ENCODE measurements at places on chromosomes 6 and 20.

GRCh38 chr6:69696273-69696672 is 100.5 kb downstream of the LMBRD1 start:
- no peak for DNase-seq

DNA sequence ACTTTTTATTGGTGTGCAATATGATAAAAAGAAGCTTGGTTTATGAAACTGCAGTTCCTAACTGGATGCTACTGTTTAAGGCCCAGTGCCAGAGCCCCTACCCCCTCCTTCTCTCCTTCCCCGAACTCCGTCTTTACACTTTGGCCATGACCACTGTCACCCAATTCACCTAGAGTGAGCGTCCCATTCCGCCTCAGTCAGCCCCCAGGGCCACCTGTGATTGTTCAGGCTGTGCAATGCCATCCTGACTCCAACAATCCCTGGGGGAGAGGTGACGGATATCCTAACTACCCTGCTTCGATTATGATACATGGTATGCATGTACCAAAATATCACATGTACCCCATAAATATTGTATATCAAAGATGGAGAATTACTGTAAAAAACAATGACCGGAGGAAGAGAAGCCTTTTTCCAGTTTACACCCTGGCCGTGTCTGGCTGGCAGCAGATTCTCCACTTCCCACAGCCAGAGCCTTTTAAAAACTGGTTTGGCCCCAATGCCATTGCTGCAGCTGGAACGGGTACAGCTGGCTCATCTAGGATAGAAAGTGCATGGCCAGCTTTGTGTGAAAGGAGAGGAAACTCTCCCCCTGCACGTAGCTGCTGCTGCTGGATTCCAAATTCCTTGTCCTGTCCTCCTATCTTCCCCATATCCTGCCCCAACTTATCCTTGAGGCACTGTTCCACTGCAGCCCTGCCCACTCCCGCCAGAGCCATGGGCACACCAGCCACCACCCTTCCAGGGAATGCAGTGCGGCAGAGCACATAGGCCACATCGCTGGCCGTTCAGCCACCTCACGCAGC is 99.7 kb downstream of the JPH2 start:
- no peak for DNase-seq

- no peak for DNase-seq
Observed at GRCh38 chr6:162715601-162716000, 12.0 kb downstream of the PRKN start.

GRCh38 chr6:10809098-10809497 is 29.2 kb downstream of the MAK start:
- DNase-seq: no peak

GRCh38 chr6:127471379-127472255 is 12.4 kb upstream of the KIAA0408 start:
- DNase-seq: no peak

DNA sequence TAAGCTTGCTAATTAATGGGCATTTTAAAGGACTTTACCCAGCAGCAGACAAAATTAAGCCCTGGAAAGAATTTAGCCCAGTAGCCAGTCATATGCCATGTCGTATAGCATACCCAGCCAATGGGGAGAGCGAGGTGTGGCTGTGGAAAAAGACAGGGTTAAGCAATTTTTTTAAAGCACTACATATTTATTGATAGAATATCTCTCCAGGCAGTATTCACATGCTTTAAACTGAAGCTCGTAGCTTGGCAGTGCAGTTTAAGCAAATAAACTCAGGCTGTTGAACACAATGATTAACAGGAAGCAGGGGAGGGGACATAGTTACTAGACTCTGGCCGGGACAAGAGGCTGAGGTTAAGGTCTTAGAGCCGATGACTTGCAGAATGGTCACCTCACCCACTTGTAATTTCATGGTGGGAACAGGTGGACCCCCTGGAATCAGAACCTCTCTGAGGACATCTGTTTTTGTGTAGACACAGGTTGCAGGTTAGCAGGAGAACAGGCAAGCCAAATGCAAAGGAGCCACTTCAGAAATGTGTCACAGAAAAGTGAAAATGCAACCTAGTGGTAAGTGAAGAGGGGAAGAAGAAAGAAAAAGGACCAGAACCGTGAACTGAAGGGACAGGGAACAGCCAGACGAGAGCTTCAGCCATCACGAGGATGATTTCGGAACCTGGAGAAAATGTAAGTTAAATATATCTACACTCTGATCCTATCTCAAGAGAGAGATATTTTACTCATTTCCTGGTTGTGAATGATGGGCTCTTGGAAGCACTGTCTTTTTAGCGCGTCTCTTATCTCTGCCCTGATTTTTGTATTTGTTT is 7.2 kb downstream of the GCNT2 start:
- DNase-seq: no peak

DNA sequence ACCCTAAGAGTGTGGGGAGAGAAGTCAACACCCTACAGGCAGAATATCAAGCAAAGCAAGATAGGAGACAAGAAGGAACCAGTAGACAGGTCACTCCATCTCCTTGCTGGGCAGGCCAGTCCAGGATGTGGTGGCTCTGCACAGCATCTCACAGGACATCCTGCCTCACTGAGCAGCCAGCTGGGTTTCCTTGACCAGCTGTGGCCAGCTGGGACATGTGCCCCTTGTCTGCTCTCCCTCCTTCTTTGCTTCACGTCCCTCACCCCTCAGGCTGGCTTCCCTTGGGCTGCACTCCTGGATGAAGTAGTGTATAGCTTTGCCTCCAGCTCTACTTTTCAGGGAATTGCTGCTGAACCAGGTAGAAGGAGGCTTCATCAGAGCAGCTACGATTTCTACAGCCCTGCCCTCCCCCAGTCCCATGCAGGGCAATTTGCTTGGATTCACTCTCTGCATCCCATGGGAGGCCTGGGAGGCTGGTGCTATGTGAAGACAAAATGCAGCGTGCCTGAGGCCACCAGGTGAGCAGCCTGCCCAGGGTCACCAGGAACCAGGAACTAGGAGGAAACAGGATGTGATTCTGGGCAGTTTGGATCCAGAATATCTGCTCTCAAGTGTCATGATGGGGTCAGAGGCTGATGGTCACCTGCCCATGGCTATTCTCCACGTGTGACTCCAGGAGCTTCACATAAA is 110.0 kb upstream of the PMEPA1 start:
- DNase-seq: no peak

- DNase-seq: no peak
Observed at GRCh38 chr6:16139556-16139955, 10.7 kb downstream of the MYLIP start.

DNA sequence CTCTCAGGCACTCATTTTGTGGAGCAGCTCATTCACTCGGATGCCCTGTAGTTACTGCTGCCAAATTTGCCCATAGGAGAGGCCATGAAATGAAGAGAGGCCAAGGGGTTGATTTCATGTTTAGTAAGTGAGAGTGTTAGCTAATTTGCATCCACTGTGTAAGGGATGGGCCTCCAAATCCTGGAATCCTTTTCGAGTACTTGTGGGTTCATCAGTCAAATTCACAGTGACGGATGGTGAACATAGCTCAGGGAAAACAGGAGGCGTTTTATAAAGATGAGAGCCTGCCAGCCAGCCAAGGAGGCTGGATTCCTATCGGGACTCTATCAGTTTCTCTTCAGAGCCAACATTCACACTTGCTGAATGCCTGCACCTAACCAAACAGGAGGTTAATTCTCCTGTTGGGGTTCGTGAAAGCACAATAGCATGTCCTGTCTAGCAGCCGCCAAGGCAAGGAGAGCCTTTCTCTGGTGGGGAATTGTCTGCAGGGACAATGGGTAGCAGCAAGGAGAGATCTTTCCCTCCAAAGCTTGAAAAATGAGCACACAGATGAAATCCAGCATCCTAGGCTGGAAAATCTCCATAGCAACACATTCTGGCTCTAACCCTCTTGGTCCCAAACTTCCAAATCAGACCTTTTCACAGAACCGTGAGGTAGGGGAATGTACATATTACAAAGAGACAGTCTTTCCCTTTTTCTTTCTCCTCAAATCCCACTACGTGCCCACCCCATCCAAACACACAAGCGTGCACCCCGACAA is 231.4 kb upstream of the ECI2 start:
- no peak for DNase-seq

DNA sequence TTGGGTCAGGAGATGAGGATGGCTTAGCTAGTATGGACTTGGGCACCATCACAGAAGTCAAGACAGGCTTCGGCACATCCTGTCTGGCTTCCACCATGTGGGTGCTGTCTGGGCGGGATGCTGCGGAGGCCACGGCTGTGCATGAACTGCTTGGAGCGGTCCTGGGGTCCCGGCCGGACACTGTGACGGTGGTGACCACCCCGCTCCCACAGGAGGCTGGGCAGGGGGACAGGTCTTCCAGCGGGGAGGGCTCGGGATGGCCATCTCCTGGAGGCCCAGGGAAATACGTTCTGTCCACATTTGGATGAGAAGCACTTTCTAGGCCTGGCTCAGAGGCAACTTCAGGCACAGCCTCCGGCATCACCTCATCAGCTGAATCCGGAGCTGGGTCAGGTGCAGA is 32.1 kb upstream of the TCFL5 start:
- DNase-seq: no peak

DNA sequence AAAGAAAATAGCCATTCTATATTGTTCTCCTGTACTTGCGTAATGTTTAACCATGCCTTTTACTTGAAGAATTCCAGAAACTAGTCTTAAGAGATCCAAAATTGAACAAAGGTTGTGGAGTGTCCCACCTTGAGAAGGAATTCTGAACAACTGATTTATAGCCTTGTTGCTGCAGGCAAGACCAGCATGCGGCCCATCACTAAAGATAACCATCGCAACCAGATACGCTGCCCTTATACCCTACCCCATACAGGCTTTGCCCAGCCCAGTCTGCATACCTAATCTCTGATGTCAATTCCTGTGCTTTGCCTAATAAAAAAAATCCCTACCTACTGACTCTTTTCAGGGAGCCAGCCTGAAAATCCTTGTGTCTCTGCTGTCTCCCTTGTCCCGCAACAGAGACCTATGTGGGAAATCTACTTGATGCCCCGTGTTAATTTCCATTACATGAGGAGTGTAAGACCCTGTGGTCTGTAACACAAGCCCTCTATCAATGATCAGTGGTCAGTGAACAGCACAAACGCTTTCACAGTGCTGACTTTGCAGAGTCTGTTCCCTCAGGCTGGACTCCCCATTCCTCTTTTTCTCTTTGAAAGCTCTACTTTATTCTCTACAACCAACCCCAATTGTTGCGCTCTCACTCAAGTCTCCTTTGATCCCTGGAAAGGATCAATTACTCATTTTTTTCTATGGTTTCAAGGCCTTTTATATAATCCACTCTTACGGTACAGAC is 125.7 kb upstream of the BTBD3 start:
- DNase-seq: no peak

Data from stimulated activated CD4-positive, alpha-beta T cell treated with anti-CD3 and anti-CD28 coated beads, Interleukin-15, amount 100 ng/mL, for 1 hour (primary cell).